H9 (cell line): ENCODE measurements at places on chromosomes 3 and 15. TPM values are rescaled to one million over a fixed set of nuclear protein-coding genes. Genes with fewer than 3 reads are reported as not detected.

The ATP8B4 gene
- 0.52 and 0.61 TPM in 2 replicates for total RNA-seq

The SERPINI1 gene
- 5.8 and 6.0 TPM in 2 replicates for total RNA-seq

The TRIM42 gene
- total RNA-seq, result not detected in 2 replicates

- DNase-seq, result no peak
These were observed 2.5 kb downstream of the EPHB3 start for GRCh38 chr3:184563941-184564684.

DNA sequence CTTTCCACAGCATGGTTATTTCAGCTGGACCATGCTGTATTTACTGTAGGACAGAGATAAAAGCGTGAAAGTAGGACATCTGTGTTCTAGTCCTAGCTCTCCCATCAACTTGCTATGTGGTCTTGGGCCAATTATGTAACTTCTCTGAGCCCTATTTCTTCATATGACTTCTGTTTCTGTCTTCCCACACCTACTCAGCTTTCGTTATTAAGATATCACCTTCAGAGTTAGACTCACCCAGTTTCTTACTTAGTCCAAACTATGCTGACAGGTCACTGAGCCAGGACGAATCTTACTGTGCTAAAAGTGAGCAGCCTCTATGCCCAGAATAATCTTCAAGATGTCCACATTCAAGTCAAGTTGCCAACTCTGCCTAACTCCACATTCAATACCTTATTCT is 283.7 kb downstream of the IL5RA start:
- no peak for DNase-seq

The ZNF35 gene
- 22.3 and 27.3 TPM in 2 replicates for total RNA-seq

DNA sequence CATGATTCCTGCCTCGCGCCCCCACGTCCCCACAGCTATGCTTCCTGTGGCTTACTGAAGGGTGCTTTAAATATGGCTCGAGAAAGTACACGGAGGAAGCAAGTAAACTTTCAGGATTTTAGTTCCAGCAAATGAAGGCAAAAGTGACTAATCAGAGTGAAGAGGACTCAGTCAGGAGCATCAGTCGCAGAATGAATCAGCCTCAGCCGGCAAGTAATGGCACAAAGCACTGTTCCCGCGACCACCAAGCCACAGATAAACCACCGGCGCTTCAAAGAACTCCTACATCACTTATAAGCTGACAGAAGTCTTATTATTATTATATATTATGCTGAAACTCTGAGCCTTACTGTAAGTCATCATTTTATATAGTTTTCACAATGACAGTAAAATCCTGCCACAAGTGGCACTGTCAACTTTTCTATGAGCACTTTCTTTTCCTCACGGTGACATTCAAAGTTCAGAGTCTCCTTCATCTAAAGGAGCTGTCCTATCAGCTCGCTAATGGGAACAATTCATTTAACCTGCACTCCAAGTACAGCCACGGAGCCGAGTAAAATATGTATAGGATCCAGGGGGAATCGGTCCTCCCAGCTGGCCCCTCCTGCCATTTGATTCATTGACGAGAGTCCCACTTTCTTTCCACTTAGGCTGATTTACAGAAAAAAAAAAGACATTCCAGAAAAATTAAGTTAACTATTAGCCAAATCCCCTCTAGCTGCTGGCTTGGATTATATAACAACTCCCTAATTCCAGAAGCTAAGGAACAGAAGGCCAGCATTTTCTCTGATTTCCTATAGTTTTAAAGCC is 217.0 kb upstream of the ICE2 start:
- DNase-seq, result no peak

- DNase-seq, result no peak
These were observed 5.3 kb downstream of the PLA2G4D start for GRCh38 chr15:42088801-42089640.
